ENCODE measurements at places on chromosomes 4 and X. TPM values are rescaled to one million over a fixed set of nuclear protein-coding genes. Genes with fewer than 3 reads are reported as not detected.

The BCORL1 gene
- total RNA-seq: 5.5 TPM

The IQCM gene
- total RNA-seq: not detected

The SLITRK4 gene
- not detected for total RNA-seq

DNA sequence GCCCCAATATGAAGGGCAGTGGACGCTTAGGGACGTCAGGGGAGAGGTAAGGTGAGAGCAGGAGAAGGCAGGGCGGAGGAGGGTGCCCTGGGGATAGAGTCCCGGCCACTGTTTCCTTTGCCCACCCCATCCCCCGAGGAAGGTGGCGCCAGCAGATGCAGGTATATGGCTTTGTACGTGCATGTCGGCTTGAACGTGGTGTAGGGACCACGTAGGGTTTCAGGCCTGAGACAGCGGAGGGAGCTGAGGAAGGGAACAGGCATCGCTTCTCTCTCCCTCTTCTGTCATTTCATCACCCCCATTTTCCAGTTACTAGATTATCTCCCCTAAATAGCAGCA lies 97.9 kb downstream of the PHKA2 start:
- no peak for DNase-seq

GRCh38 chrX:43822014-43822413 lies 60.2 kb downstream of the MAOB start:
- DNase-seq: no peak

GRCh38 chr4:106369456-106370060 lies 980 bp upstream of the GIMD1 start:
- DNase-seq: peak; percentile 4

GRCh38 chr4:188728359-188728758 lies 589.1 kb downstream of the TRIML1 start:
- no peak for DNase-seq

- DNase-seq: no peak
These were observed 113.6 kb downstream of the MID1 start for GRCh38 chrX:10506781-10507180.

- DNase-seq: no peak
These were observed 90.5 kb downstream of the RTL5 start for GRCh38 chrX:72041176-72041575.

All from CD4-positive, CD25-positive, alpha-beta regulatory T cell (primary cell).